ENCODE measurements at places on chromosomes 2 and 18.

GRCh38 chr2:28906376-28906775 lies 11.9 kb downstream of the WDR43 start:
- DNase-seq = no peak

- no peak for DNase-seq
These were observed 116.9 kb upstream of the TEX51 start for GRCh38 chr2:126781806-126782205.

DNA sequence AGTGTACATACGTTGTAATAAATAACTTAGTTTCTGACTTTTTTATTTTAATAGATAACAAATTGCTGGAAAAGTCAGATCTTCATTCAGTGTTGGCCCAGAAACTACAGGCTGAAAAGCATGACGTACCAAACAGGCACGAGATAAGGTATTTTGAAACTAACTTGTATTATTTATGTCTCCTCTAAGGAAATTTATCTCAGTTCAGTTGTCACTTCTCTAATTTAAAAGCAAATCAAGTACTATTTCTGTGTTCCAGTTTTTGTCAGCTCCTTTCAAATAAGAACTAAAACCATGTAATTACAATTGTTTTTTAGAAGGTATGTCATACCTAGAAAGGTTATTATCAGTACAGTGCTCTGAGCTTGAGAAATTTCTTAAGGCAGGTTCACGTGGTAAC lies 4.6 kb downstream of the ATG16L1 start:
- DNase-seq = no peak

DNA sequence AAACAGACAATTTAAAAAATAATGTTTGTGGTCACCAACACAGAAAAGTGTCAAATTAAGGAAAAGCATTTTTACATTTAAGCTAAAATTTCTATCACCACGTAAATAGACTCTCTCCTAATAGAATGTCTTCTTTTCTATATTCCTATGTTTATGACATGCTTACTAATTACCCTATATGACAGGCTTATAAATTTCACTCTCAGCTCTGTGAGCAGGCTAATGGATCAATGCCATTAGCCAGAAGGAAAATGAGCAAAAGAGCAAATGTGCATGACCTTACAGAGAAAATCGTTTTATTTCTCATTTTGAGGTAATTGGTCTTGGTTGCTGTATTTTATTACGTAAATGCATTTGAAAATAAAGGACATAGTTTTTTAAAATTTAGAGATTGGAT lies 209.7 kb downstream of the TMX3 start:
- DNase-seq = no peak

DNA sequence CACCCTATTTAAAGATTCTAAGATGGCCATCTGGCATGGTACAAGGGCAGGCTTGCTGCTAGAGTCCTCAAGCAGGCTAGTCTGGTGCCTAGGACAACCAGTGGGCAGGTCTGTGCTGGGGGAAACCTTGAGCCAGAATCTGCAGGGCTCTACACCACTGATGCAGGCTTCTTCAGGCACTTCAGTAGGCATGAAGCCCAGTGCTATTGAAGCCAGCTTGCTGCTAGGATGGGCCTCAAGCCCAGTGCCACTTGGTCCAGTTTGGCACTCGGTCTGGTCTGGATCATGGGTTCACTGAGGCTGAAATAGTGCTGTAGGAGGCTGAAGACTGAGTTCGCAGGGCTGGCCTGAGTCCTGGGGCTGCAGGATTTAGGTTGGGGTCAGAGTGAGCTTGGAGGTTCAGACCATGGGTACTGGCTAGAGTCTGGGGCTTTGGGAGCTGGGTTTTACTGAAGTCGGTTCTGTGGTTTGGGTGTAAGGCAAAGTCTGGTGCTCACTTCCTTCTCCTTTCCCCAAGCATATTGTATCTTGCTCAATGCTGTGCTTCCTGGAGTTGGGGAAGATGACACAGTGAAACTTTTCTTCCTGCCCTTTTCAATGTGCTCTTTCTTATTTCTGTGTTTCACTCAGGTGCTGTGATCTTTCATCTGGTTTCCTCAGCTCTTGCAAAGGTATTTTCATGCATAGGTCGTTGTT lies 41.2 kb downstream of the SP100 start:
- DNase-seq = no peak

DNA sequence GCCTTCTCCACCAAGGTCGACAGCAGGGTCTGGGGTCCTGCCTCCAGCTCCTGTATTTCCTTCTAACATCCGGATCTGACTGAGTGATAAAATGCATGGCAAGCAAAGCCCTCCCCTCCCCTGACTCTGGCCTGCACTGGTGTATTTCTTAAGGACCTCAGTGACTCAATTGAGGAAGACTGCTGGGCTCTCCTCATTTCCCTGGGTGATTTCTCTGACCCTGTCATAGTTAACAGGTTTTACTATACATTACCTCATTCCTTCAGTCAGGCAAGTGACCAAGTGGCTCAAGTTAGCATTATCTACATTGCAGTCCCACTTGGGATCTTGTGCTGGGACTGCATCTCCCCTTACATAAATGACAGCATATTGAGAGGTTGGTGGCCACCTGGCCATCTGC lies 38.8 kb upstream of the CCBE1 start:
- DNase-seq = no peak

DNA sequence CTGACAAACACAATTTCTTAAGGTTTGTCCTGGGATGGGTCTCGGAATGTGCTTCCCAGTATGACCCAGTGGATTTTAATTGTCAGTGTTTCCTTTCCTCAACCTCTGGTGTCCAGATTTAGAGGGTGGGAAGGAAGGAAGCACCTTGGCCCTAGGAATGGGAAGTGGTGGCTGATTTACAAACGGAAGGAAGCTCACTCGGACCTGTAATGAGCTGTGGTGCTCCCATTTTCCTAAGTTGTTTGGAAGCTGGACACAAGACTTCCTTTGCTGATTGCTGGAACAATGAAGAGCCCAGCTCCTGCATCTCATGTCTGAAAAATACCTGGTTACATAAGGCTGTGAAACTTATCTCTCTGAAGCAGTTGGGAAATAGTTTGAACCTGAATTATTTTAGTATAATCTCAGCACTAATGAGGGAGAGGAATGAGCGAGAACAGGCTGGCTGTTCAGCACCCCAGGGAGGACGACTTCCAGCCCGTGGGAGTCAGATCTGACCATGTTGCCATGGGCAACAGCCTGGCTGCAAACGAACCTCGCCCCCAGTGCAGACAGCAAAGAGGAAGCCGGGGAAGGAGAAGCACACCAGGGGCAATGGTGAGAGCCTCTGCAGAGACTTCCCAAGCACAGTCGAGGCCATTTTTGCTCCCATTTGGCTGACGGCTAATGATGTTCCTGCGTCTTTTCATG lies 74.4 kb upstream of the ASB18 start:
- DNase-seq = no peak

GRCh38 chr2:38199127-38199526 lies 123.2 kb upstream of the CYP1B1 start:
- DNase-seq = no peak

DNA sequence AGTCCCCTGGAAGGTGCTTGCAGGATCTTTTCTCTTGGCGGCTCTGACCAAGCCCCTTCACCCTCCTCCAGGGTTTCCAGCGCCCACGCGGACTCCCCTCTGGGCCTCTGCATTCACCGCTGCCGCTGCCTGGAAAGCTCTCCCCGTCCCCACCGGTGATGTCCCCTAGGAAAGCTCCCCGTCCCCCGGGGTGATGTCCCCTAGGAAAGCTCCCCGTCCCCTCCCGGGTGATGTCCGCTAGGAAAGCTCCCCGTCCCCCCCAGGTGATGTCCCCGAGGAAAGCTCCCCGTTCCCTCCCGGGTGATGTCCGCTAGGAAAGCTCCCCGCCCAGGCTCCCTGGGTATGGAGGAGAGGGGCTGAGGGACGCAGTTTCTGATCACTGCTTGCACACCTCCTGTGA lies 27.9 kb downstream of the ZAP70 start:
- no peak for DNase-seq

DNA sequence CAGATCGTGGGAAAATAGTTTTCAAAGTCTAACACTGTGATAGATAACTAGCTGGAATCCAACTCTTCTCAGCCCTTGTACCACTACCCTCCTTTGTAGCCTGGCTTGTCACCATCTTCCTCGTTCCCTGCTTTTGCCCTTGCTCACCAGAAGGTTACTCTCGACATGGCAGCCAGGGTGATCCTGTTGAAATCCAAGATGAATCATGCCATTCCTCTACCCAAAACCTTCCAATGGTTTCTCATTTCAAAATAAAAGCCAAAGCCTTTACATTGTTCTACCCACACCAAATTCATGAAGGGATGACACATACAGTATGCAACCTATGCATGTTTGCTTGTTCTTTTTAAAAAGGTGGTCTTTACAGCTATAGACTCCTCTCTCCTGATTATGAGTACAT lies 45.7 kb downstream of the STAT4 start:
- DNase-seq = no peak

GRCh38 chr2:65630643-65631042 lies 198.2 kb upstream of the SPRED2 start:
- no peak for DNase-seq

DNA sequence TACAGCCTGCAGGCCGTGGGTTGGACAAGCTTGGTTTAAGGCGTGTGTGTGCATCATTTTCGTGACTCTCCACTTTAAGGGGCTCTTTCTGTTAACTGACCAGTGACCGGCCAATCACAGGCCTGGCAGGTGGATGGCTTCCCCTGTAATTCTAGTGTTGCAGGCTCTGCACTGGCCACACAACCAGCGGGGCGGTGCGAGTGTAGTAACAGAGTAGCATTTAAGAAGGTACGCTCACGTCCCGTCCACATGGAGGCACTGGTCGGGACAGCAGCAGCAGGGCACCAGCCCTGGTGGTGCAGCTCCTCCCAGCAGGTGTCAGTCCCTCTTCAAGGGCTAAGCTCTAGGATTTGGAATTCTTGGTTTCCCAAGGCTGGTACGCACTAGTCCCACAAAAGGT lies 8.0 kb upstream of the ANO7 start:
- DNase-seq = no peak

GRCh38 chr2:188969236-188969635 lies 4.9 kb upstream of the COL3A1 start:
- peak; percentile 46 for DNase-seq

- no peak for DNase-seq
These were observed 43.9 kb upstream of the SGPP2 start for GRCh38 chr2:222380456-222380855.

DNA sequence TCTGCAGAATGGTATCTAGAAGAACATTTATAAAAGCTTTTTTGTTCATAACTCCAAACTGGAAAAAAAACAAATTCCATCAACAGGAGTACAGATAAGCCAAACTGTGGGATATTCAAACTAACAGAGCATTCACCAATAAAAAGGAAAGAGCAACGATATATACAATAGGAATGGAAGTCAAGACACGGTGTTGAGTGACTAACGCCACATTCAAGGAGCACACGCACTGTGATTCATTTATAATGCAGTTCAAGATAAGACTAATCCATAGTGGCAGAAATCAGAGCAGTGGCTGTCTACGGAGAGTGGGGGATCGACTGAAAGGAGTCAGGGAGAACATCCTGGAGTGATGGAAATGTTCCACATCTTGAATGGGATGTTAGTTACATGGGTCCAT lies 70.7 kb downstream of the CABYR start:
- DNase-seq = no peak

- DNase-seq = no peak
These were observed 110.7 kb downstream of the TRIM43 start for GRCh38 chr2:95702471-95702870.

GRCh38 chr2:224416656-224417360 lies 14.9 kb upstream of the FAM124B start:
- no peak for DNase-seq

- DNase-seq = no peak
These were observed 45.4 kb upstream of the REG3G start for GRCh38 chr2:78980152-78980465.

- DNase-seq = no peak
These were observed 24.3 kb upstream of the COL6A3 start for GRCh38 chr2:237438080-237438940.

- no peak for DNase-seq
These were observed 309.0 kb downstream of the CMPK2 start for GRCh38 chr2:6556755-6557154.

GRCh38 chr2:20976527-20976926 lies 67.3 kb downstream of the APOB start:
- DNase-seq = no peak

DNA sequence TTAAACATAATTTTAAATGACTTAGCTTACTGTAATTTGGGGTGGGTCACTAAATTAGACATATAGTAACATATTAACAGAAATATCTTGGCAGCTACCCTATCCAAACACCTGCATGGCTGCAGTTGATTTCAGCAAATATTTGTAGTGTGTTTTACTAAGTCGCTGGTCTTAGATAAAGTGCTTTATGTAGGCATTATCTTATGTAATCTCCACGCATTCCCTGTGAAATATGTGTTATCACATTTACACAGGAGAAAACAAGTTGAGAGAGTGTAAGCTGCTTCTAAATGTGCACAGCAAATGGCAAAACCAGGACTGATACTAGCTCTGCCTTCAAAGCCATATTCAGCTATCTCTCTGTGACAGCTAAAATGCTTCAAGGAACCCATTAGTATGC lies 72.0 kb downstream of the NYAP2 start:
- no peak for DNase-seq

DNA sequence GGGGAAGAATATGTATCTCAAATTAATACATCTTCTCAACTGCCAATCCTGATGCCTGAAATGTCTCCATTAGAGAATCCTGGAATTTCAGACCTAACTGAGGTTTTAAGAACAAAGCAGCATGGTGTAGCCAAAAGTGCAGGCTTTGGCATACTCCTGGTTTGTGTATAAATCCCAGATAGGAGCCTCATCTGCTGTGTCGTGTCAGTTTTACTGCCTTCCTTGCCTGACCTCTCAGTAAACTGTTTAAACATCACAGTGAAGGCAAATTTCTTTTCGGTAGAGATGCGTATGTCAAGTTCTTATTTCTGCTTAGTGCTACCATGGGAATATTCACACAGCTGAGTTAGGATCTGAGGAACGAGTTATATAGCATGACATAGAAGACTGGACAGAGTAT lies 7.3 kb downstream of the SCG2 start:
- DNase-seq = no peak

- DNase-seq = no peak
These were observed 22.3 kb downstream of the RNF125 start for GRCh38 chr18:32040936-32041335.

DNA sequence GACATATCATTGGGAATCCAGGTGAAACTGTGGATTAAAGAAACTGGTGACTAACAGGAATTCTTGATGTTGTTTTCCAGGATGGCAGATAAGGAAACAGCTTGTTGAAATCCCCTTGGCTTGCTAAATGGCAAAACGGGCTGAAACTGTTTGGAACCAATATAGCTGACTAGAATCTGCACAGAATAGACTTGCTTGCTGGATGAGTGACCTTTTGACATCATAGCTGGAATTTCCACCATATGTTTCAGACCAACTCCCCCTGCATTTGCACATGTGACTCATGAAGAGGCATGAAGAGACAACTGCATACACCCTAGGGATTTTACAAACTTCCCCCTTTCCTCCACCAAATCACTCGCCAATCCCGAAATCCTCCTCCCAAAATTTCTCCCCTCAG lies 87.7 kb upstream of the LYPD1 start:
- DNase-seq = no peak

GRCh38 chr2:174224665-174225288 lies 23.6 kb downstream of the OLA1 start:
- DNase-seq = no peak

- no peak for DNase-seq
These were observed 137.4 kb downstream of the NFATC1 start for GRCh38 chr18:79533146-79533545.
